Hypothalamus (tissue), 51 donors: ENCODE measurements at places on chromosomes 5 and 9.

- DNase-seq: no peak
Observed at GRCh38 chr5:20678386-20678785, 690.4 kb upstream of the CDH18 start.

- no peak for DNase-seq
Observed at GRCh38 chr5:167853421-167853820, 438.0 kb upstream of the WWC1 start.

DNA sequence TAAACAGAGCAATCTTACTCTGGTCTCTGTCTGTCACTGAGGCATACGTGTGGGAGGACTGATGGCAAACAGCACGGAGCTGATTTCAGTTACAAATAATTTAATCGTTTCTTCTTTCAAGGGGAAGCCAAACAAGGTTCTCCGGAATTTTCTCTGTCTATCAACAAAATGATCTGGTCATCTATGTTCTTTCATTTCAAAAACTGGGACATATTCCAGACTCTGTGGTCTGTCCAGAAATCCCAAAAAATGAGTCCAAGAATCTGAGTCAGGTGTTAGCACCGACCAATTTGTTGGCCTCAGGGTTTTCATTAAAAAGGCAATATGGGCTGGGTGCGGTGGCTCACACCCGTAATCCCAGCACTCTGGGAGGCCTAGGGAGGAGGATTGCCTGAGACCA is 69.9 kb upstream of the ZNF608 start:
- DNase-seq: no peak

DNA sequence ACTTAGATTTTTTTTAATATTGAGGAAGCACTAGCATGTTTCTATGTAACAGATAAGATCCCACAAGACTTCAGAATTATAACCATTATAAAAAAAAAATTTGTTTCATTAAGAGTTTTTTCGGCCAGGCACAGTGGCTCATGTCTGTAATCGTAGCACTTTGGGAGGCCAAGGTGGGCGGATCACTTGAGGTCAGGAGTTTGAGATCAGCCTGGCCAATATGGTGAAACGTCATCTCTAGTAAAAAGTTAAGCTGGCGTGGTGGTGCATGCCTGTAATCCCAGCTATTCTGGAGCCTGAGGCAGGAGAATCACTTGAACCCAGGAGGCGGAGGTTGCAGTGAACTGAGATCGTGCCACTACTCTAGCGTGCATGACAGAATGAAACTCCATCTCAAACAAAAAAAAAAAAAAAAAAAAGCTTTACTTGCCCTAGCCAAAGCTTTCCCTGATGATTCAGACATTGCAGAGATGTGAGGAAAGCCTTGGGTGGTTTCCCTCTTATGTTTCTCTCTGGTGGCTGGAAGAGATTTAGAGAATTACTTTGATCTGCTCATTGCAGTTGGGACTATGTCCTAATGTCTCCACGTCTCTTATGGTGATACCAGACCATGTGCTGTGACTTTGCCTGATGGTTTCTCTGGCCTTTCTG is 65.4 kb downstream of the EGFLAM start:
- DNase-seq: no peak

DNA sequence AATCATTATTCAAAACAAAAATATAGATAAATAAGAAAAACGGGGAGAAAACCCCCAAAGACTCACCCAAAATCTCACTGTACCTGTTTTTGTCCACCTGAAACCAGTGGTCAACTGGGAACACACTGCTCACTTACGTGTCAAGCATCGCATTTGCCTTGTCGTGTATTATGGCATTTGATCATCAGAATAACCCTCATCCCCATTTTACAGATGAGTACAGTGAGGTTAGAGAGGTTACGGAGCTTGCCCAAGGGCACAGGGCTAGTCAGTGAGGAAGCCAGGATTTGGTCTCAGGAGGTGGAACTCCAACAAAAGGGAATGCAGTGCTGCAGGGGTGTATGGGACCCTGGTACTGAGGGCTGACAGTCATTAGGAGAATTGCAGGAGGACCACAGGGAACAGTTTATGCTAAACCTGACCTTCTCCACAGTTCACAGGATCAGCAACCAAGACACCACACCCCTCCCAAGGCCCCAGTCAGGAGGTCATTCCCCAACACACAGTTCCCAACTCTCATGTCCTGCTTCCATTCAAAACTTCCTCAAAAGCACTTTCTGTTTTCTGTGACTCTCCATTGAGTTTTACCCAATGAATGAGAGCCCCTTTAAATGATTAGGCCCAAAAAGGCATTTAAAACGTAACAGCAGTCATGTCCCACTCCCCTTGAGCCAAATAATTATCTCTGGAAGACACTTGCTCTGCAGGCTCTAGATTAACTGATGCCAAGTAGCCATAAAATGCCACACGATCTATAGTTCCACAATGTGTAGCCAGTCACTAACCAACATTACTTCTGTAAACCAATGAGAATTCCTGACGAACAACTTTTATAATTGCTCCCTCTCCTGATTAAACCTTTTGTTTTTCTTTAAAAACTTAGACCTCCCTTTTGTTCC is 50.8 kb downstream of the CTSL start:
- DNase-seq: no peak

- DNase-seq: no peak
Observed at GRCh38 chr9:137428841-137429545, 5.8 kb downstream of the NOXA1 start.

DNA sequence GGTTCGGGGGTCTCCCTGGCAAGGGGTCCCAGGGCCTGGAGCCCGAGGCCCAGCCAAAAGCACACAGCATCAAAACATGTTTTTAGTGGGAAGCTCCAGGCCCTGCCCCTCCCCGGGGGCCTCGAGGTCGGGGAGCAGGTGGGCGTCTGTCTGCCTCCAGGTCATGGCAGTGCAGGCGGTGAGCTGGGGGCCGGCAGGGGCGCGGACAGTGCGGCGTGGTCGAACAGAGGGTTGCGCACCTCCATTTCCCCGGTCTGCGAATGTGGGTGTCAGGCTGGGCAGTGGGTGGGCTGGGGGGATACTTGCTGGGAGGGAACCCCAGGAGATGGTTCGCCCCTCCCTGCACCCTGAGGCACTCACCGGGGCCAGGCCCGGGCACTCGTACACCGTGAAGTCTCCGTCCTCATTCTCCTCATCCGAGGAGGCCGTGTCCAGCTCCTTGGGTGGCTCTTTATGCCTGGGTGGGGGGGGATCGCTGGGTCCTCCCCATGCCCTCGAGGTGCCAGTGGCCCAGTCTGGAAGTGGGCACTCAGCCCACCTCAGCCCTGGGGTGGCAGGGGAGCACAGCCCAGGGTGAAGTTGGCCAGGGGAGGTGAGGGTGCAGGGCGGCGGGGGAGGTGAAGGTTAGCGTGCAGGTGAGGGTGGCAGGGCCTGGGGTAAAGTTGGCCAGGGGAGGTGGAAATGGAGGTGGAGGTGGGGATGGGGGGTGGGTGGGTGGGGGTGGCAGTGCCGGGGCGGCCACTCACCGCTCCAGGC is 6.2 kb downstream of the NPDC1 start:
- DNase-seq: no peak

DNA sequence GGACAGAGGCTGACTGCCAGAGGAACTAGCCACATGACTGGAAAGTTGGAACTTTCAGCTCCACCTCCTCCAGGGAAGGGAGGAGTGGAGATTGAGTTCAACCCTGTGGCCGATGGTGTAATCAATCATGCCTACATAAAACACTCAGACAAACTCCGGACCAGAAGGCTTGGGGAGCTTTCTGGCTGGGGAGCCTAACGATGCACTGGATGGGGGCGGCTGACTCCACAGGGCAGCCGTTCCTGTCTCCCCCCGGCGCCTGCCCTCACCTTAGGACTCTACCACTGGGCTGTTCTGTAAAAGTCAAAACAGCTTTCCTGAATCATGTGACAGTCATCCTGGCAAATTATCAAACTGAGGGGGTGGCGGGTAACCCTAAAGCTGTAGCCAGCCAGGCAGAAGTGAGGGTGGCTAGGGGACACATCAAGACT is 58.0 kb downstream of the GOLM1 start:
- no peak for DNase-seq

DNA sequence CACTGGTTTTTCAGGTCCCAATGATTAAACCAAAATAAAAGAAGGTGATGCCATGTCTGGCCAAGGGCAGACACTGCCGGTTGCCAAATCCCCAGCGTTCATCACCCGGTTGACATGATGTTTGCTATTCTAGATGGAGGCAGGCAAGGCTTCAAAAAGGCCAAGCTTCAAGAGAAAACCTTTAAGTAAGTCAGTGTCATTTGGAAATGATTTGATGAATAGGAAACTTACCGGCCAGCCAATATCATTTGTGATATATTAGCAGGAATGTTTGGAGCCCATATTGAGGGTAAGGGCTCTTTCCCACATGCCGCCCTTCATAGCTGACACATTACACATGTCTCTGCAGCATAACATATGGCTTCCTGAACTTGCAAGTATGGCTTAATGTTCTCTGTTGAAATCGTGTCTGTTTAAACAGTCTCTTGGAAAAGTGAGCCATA is 89.5 kb upstream of the TTC23L start:
- DNase-seq: no peak

DNA sequence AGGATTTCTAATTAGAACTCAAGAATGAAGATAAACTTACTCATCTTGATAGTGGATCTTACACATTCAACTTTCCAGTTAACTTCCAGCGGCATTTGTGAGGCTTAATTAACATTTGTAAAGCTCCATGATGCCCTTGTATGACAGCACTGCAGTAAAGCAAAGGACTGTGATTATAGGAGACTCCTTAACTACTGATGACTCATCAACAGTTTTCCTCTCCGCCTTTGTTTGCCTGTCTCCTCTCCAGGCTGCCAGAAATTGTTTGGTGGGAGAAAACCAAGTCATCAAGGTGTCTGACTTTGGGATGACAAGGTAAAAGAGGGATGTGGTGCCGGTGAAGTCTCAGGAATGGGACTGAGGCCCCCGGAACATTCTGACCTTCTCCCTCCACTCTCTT is 20.4 kb upstream of the CYFIP2 start:
- no peak for DNase-seq

DNA sequence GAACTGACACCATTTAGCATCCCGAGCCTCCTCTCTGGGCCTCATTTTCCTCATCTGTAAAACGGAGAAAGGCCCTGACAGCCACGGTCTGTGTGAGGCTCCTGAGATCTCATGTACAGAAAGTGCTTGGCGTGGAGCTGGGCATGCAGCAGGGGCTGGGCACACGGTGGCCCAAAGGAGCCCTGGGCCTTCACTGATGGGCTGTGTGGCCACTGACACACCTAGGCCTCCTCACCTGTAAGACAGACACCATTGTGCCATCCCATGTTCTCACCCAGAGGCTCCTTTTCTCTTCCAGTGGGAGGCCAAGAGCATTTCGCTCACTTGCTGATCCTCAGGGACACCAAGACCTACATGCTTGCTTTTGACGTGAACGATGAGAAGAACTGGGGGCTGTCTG is 1.6 kb downstream of the ORM1 start:
- DNase-seq: no peak
